EL (cell line): ENCODE measurements at places on chromosomes 7 and 10.
A peak's percentile ranks its signal among the peaks of the same experiment; 100 is the strongest.

DNA sequence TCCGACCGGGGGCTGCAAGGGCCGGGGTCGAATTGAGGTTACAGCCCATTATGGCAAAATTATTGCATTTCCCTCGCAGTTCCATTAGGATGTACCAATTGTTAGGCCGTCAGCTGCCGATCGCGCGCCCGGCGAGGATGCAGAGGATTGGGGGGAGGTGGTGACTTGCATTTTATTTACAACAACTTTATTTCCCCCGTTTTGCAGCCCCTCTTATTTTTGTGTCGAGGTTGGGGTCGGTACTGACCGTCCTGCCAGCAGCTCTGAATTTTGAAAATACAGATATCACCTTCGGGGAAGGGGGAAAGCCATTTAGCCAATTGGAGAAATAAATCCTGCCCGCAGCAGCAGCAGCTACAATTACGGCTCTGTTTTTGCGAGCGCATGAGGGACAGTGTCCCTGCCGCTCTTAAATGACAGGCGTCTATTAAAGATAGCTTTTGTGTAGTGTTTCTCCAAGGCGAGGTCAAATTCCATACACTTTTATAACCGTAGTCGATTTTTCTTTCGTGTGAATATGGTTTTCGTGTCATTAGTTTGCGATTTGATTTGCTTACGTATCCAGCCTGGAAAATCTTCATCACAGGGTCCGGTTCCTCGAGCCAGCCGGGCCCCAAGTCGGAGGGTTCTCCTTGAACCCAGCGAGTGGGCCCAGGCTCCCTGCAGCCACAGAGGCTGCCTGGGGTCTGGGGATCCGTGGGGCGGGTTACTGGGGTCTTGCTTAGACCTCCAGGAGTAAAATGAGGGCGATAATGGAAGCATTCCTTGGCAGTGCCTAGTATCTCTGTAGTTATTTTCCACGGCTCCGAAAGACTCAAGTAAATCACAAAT lies 684 bp upstream of the HOXA5 start:
- DNase-seq = no peak

GRCh38 chr7:1434891-1435670 lies 24.2 kb downstream of the MICALL2 start:
- no peak for DNase-seq

DNA sequence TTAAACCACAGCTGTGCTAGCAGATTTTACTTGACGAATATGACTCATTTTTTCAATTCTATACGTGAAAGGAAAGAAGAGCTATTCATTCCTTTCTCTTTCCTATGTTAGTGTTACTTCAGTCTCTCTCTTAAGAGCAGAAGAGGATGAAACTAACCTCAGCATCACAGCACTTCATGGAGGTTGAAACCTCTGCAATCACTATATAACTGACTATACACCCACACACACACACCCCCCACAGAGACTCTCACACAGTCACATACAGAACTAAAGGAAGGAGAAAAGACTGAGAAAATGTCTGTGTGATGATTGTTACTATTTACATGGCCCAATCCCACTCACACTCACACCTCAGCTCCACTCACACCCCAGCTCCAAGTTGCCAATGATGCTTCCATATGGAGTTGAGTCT lies 104.2 kb downstream of the KIF20B start:
- no peak for DNase-seq

GRCh38 chr7:44776211-44776610 lies 20.3 kb upstream of the PPIA start:
- no peak for DNase-seq

DNA sequence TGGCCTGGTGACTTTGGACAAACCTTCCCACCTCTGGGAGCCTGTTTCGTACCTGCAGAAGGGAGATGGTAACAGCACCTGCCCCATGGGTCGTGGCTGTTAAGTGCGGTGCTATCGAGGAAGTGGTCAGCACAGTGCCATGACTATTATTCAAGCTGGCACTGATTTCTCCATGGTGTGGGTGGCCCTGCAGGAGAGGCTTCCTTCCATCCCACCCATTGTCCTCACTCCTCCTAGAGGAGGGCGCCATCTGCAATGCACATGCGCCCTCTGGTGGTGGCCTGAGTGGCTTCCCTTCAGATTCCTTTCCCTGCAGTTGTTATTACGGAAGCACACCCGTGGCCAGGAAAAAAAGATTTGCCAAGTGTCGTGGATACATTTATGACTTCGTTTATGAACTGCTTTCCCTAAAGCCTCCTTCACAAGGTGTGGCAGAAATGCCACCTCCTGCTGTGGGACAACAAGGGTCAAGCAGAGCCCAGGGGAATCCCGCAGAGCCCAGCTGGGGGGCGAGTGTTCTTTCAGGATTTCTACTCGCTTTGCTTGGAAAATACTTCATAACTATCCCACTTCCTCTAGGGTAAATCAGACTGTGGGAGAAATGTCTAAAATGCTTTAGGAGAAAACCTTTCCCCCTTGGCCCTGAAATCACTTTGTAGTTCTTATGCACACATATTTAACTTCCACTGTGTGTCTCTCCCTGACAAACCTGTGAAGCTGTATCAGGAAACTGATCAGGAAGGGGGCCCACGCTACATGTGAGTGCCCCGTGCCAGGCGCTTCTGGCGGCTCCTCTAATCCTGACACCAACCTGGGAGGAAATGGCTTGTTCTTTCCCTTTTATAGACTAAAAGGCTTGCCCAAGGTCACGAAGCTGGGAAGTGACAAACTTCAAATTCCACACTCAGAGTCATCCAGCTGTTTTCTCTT lies 98.0 kb upstream of the ANLN start:
- peak; percentile 85 for DNase-seq

DNA sequence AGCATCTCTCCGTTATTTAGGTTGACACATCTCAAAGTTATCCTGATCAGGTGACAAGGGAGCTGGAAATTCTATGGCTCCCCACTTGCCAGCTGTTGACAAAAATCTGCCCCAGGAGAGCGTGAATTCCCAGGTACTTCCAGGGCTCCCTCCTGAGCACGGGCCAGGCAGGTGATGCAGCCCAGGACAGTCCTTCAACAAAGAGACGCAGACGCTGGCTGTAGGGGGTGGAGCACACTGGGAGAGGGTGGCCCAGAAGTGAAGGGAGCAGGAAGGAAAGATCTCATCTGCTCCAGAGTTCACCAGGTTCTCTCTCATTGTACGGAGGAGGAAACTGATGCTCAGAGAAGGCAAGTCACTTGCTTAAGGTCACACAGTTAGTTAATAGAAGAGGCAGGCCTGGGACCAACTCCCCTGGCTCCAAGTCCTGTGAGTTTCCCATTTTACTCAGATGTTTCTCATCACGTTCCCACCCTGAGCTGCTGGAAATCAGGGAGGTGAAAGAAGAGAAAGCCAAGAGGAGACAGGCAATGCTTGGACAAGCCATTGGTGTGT lies 41.0 kb upstream of the CHST3 start:
- DNase-seq = no peak

DNA sequence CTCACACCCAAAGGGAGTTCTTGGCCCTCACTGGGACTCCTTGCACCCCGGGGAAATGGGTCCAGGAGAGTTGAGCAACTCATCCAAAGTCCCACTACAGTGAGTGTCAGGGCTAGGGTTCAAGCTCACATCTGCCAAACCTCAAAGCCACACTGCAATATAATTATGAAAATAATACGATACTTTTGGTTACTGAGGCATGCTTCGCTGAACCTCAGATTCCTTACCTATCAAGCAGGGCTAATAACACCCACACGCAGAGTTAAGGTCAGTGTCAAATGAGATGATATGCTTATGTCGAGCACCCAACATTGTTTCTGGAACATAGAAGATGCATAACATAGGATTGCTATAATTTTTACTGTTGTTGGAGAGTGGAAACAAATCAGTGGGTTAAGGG lies 58.2 kb downstream of the BPGM start:
- DNase-seq = no peak

GRCh38 chr10:29595636-29596225 lies 39.0 kb downstream of the SVIL start:
- DNase-seq = no peak

- no peak for DNase-seq
Measured at GRCh38 chr10:47048526-47048905, 137.3 kb downstream of the PTPN20 start.
